Activated CD4-positive, CD25-positive, alpha-beta regulatory T cell treated with anti-CD3 and anti-CD28 coated beads, Interleukin-2, amount 50 U/mL, for 16 hours (primary cell): ENCODE measurements at places on chromosomes 4 and X.

DNA sequence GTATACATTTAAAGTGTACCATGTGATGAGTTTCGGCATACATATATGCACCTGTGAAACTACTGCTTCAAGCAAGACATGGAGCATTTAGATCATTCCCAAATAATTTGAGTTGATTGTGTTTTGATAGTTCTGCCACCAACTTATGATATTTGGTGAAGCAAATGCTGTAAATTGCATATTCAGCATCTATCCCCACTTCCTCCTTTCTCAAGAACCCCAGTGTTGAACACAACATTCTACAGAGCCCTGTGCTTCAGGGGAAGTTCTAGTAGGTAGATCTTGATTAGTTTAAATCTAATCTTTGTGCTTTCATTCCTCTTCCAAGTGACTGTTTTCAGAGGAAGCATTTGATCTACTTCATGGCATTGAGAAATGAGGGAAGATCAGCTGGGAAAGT lies 5.4 kb upstream of the SHROOM3 start:
- DNase-seq, result no peak

- no peak for DNase-seq
Measured at GRCh38 chrX:109732017-109732801, 848 bp downstream of the ACSL4 start.

DNA sequence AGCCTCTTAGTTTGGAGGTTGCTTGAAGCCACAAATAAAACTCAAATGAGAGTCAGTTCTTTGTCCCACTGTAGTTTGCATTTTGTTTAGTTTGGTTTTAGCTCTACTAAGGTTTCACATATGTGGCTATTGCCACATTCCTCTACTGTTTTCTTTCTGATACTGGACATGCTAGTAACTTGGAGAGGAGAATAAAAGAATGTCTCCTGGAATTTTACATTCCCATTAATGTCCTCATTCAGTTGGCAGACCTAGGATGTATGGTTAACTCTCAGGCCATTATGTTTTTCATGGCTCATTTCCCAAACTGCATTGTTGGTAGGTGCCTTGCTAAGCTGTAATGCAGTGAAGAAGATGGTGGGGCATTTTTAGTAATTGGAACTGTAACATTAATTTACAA lies 29.9 kb downstream of the UPRT start:
- DNase-seq, result no peak

GRCh38 chrX:4238916-4239315 lies 525.5 kb upstream of the PRKX start:
- DNase-seq, result no peak

GRCh38 chrX:45794995-45795337 lies 594.3 kb upstream of the DIPK2B start:
- DNase-seq, result no peak
